SHP77 (cell line): ENCODE measurements at places on chromosomes 2 and 18.

GRCh38 chr18:64330161-64330560 lies 181.3 kb upstream of the LINC00305 start:
- DNase-seq, result no peak

DNA sequence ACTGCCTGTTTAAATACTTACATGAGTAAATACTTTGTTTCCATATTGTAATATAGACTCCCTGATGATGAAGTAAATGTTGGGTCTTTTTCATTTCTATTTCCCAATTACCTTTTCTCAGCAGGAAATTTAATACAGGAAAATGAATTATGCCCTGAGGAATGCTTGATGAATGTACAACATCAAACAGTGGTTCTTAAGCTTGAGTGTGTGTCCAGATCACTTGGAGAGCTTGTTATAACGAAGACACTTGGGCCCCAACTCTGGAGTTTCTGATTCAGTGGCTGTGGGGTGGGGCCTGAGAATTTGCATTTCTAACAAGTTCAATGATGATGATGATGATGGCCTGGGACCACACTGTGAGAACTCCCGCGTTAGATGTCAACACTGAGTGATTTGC lies 7.1 kb upstream of the ME2 start:
- DNase-seq, result no peak

GRCh38 chr18:48454261-48454757 lies 45.1 kb upstream of the ZBTB7C start:
- DNase-seq, result no peak

DNA sequence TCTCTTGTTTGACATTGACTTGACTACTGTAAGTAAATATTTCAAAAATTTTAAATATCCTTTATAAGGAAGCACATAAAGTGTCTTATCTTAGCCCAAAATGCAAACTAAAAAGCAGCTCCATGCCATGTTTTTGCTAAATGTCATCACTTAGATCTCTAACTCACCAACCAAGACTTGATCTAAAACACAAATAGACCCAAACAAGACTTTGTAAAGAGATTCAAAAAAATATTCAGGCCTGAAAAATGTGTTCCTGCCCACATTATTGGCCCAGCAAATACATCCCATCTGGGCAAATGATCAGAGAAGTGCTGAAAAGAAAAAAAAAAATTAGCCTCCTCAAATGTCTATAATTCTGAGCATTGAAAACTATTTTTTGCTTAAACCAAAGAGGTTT lies 187.6 kb downstream of the MREG start:
- DNase-seq, result no peak

DNA sequence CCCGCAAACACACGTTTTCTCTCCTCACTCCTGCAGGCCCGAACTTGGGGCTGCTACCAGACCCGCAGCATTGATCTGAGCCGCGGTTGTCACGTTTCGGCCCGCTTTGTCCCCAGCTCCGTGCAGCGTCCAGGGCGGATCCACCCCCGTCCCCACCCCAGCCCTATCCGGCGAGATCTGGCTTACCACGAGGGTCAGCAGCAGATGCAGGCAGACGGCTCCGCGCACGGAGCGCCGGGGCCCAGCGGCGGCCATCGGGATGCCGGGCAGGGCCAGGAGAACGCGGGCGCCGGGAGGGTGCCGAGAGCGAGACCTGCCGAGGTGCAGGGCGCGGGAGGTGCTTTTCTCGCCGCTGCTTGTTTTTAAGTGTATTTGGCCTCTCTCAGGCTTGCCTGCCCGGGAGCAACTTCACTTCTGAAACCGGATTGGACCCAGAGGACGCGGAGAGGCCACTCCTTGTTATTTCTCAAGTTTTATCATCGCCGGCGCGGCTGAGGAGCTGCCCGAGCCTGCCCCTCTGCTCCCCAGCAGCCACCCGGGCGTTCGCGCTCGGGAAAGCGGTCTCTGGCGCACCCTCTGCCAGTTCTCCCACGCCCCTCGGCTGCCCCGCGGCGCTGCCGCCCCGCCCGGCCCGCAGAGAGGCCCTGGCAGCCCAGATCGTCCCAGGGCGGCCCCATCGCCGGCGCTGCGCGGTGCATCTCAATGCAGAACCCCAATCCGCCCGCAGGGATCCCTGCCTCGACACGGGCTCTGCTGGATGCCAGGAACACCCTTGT lies at the start of gene DSC3:
DSC3 (minus strand) TSS at position 337 of the 776 bp plus-strand sequence; CDS start at position 255, 82 bp downstream.
- DNase-seq, result no peak

DNA sequence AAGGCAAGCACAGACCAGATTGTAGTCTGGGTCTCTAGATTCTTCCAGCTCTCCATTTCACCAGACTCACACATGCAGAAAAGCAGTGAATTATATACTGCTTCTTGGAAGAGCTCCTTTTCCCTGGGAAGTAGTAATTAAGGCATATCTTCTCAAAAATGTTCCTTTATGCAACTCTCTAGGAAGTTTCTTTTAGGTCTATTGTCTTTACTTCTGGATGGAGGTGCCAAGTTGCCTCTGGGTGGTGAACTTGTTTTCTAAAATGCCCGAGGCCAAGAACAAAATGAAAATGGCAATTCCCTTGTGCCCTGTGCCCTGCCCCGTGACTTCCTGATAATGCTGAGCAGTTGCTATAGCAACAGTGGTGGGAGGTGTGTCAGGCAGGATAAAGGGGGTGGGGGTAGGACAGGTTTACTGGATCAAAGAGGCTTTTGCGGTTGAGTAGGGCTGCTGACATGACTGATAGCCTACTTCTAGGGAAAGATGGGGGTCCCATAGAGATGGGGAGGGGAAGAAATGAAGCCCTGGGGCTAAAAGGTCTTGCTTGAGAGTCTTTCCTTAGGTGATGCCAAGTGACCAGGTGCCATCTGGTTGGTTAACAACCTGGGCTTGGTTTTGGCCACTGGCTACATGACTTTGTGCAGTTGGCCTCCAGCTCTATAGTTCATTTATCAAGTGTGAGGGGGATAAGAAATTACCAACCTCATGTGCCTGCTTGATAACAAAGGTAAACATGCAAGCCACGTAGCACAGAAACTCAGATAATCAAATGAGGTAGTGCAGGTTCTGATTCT lies 11.8 kb downstream of the IGFBP2 start:
- no peak for DNase-seq

DNA sequence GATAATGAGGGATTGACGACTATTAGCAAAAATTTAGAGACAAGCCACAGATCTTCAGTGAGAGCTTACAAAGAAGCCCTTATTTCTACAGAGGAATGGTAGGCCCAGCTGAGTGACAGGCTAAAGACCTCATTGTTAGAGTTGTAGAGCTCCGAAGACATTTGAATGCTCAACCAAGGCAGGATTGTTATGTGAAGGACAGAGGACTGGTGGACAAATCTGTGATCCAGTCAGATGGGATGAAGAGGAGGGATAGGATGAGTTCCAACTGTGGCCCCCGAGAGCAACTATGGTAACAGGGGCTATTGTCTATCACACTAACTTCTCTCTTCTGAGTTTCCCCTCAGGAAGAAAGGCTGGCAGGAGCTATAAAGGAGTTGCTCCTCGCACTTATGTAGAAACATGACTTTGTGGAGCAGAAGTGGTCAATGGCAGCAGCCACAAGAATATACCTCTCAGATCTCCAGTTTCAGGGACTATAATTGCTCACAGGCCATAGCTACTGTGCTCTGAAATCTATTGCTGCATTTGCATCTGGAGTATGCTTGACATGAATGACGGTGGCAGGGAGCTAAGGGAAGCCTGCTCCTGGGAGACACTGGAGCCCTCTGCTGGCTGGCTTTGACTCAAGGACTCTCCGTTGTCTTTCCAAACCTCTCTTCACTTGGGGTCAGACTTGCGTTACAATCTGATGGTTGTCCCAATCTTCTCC lies 50.3 kb upstream of the GREB1L start:
- peak; percentile 73 for DNase-seq

DNA sequence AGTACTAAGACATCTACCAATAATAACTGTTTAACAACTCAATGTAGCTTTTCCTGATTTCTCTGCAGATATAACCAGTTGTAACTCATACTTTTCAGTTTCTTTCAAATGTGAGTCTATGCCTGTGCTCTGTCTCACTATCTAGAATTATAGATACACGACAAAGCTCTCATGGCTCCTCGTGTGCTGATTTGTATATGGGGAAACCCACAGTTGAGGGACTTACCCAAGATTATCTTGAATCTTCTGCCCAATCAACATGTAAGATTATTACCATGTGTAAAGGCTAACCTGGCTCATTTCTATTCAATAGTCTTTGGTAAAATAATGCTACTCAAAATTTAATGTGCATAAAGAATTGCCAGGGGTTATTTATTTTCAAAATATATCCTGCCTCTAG lies 554.4 kb downstream of the FBXO15 start:
- no peak for DNase-seq

DNA sequence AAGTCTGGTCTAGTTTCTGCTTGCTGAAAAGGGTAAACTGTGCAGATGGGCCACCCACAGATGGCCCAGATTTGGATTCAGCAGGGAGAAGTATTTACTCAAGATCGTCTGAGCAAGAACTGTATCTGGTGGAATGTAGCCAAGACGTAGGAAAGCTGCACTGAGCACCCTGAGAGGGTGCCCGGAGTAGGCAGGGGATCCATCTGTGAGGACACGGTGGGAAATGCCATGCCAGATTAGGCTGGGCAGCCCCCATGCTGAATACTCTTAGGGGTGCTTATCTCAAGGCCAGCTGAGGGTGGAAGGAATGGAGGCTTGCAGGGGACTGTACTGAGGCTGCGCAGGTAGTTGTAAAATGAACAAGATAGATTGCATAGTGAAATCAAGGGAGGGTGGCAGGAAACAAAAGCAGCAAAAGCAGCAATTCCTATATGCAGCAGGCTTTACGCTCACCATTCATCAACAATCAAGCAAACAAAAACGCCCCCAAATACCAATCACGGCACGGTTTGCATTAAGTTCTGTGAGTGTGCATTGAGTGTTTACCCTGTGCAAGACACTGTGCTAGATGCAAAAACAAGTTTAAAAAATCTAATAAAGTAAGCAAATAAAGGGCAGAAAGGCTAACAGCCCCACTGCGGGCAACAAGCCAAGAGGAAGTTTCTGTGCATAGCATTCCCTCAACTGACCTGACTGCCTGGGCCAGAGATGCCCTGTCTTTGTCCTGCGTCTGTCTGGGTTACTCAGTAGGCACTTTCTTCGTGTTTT lies 32.2 kb upstream of the LPIN2 start:
- no peak for DNase-seq

DNA sequence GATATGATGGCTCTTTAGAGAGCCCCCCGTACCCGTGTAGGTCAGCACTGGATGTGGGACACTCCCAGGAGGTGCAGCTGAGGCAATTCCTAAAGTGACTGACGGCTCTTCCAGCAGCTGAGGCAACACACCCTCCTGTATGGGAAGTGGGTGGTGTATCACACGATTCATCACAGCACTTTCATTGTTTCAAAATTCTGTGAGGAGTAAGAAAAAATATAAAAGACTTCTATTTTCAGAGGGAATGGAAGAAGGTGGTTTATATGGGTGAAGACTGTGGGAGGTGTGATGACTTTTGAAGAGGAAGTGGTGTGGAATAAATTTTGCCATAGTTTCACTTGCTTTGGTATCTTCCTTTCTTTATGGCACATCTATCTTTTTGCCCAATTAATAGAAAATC lies 22.3 kb downstream of the QPCT start:
- no peak for DNase-seq

DNA sequence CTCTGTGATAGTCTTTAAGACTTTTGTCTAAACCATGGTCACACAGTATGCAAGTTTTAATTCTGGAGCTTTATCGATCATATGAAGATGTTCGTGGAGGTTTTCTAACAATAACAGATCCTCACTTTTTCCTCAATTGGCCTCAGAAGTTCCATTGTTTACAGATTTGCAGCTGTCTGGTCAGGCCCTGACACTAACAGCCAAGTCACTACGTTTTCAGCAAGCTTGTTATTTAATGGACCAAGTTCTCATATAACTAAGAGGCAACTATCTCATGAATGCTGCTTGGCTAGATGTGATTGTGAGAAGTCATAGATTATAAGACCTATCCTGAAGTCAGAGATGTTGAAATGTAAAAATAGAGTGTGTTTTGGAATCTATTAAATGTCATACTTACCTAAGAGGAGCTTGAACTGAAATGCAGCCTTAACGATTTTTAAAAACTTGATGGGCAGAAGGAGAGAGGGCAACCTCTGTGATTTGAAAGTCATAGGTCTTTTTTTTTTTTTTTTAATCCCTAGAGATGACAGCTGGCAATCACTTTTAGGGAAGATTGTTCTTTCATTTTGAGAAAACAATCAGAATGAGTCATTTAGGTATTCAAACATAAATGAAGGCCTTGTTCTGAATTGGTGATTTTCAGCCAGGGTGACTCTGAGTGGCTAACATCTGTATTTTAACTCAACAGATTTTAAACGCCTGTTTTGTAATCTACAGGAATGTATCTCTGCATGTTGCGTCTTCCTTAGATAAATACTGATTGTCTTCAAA lies 48.4 kb upstream of the NEMP2 start:
- DNase-seq, result no peak

DNA sequence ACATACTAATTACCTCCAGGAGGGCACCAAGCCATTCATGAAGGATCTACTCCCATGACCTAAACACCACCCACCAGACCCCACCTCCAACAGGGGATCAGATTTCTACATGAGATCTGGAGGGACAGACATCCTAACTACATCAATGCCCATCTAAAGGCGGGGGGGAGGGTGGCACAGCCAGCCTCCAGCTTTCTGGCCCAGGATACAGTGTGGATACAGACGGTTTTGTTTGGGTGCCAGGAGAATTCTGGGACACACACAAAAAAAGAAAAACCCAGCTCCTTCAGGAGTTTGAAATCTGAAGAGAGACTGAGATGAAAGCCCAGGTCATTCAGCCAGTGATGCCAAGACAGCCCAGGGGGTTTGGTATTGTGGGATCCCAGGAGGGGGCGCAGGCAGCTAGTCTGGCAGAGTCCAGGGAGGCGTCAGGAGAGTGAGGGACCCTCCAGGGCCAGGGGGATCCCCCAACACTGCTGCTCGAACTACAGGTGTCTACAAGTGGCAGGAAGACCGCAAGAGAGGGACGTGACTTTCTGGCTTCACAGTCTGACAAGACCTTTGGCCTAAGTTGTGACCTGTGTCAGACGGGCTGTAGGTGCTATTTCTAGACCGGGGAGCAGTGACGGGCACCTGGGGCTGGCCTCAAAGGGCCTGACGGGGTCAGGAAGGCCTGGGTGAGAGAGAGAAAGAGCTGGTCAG lies 62.1 kb downstream of the NDUFA10 start:
- DNase-seq, result no peak

GRCh38 chr18:50724751-50725151 lies 95.1 kb downstream of the MRO start:
- DNase-seq, result no peak

DNA sequence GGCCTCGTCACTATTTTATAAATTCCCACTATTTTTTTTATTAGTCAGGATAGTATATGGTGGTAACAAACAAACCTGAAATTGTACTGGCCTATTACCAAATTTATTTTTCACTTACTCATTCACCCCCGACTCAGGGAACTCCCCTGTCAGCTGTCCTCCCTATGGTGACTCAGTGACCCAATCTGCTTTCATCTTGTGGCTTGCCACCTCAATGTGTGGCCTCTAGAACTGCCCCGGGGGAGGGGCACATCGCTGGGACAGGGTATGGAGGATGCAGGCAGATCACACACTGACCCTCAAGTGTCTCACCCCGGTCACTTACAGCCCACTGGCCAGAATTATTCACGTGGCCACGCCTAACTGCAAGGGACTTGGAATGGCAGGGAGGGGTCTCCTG lies 71.6 kb downstream of the ACTR2 start:
- no peak for DNase-seq

GRCh38 chr18:36655074-36655473 lies 173.7 kb downstream of the TPGS2 start:
- no peak for DNase-seq

- DNase-seq, result no peak
Observed at GRCh38 chr2:141341444-141341843, 789.4 kb downstream of the LRP1B start.

GRCh38 chr2:188068093-188068492 lies 223.6 kb upstream of the GULP1 start:
- no peak for DNase-seq
